Cortex of kidney (tissue), 1 donor: ENCODE measurements at places on chromosomes 12 and 14.

- DNase-seq: no peak
These were observed 323.8 kb downstream of the RAD51B start for GRCh38 chr14:68143341-68143841.

- DNase-seq: no peak
These were observed 424.8 kb downstream of the DIO2 start for GRCh38 chr14:79786522-79786921.

DNA sequence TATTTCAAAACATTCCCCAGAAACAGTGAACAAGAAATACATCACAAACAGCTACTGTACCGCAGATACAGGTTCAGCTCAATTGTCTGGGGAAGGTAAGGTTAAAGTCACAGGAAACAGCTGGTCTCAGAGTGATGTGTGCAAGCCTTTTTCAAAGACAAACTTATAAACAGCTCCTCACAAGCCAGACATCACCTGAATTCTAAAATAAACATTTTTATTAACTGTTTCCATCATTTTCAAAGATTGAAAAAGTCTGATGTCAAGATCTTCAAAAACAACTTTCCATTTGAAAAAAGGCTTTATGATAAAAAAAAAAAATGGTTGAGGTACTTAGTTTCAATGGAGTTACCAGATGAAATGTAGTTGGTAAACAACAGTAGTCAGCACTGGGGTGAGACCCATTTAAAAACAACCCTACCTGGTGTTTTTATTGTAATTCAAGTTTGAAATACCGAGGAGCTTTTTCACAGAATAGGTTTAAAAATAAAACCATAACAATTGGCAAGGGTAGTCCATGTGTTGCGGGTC, 4.0 kb downstream of the BTG1 start:
- DNase-seq: no peak

DNA sequence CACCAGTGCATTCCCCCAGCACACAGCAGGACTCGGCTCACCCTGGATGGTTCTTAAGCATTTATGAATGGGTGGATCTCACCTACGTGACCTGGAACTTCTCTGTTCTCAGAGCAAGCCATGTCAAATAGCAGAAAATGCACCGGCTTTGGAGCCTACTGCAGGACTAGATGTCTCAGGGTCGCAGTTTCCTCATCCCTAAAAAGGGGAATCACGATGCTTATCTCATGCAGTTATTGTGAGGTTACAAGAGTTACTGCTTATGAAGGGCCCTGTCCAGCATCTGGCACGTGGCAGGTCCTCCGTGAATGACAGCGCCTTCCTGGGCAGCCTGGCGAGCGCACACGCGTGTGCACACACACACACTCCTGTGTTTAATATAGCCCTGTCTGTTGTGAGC, 128.5 kb downstream of the ETV6 start:
- DNase-seq: no peak

GRCh38 chr12:21774358-21775132, at the start of gene KCNJ8:
Gene KCNJ8, minus strand, starts transcription at chr12:21774706. Its CDS starts 1,090 bp downstream, at chr12:21773616.
- no peak for DNase-seq

DNA sequence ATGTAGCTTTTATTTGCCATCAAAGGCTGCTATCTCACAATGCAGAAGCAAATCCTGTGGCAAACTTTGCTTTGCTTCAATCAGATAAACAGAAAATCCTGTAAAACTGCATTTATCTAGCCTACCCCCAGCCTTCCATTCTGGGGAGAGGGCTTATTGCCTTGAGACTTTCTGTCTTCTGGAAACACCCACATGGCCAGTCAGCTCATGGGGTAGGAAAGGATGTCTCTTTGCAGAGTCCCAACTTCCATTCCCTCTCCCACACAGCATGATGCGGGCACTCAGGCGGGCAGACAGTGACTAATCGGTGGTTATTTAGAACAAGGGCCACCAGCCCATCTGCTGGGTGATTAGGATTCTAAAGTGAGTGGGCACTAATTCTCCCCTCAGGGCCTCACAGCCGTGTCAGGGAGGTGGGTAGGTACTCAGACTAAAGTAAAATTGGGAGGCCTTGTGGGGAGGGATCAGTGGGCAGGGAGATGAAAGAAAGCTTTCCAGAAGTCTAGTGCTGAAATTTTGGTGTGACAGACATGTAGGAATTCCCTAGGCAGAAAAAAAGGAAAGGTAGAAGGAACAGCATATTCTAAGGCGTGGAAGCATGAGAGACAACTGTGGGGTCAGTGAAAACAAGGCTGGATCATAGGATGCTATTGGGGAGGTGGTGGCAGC, 720.5 kb downstream of the VRK1 start:
- no peak for DNase-seq

- DNase-seq: no peak
These were observed 243.7 kb downstream of the SLC16A7 start for GRCh38 chr12:59839514-59839913.

- no peak for DNase-seq
These were observed 119.2 kb upstream of the SCAF11 start for GRCh38 chr12:46109343-46110222.

DNA sequence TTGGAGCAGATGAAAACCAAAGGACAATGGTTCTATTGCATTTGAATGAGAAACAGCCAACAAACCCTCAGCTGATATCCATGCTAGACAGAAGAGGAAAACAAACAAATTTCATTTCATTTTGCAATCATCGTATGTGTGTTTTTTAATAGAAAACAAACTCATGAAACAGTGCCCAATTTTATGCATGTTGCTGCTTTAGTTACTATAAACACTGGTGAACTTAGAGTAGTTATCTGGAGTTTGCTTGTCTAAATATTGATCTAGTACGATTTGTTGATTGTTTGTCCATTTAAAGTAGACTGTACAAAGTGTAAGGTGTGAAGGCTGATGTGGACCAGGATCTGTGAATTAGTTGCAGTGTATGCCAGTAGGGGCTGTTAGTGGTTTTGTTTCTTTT, 166.6 kb downstream of the KITLG start:
- DNase-seq: no peak

DNA sequence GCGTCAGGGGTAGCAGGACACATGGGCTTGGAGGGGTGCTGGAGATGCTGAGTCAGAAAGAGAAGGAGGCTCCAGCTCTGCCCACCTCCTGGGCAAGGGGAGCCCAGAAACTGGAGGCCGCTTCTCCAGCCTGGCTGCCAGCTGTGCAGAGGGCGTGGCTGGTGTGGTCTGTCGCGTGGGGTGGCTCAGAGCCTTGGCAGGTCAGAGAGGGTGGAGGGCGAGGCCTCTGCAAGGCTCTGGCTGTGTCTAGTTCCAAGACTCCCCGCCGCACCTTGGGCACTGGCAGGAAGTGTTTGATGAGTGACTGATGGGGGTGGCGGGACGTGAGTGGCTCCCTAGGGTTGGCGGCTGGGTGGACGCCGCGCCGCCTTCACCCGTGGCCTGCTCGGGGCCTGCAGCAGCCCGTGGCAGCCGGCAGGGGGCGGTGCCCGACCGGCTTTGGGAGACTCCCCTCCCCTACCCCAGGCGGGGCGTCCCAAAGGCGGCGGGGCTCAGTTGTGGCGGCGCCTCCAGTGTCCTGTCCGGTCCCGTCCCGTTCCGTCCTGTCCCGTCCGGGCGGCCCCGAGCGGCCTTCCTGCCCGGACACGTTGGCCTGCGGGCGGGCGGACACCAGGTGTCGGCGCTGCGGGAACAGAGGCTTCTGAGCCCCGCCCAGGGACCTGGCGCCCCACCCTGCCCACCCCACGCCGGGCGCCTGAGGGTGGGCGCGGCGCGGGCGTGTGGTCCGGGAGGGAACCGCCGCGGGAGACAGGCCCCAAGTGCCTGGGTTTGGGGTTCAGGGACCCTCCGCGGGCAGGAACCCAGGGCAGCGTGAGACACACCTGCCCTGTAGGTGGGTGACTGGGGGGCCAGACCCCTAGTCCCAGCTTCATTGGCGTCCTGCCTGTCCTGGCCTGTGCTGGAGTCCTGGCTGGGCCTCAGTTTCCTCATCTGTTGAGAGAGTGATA, 39.7 kb downstream of the KRT80 start:
- no peak for DNase-seq

- no peak for DNase-seq
These were observed 370.2 kb downstream of the DPF3 start for GRCh38 chr14:72523424-72524294.

GRCh38 chr14:99359906-99360305, 87.9 kb upstream of the BCL11B start:
- no peak for DNase-seq

- no peak for DNase-seq
These were observed 581.1 kb downstream of the SLC16A7 start for GRCh38 chr12:60176891-60177290.

GRCh38 chr12:24360461-24360860, 411.0 kb upstream of the SOX5 start:
- no peak for DNase-seq

GRCh38 chr12:130770413-130771028, 54.4 kb upstream of the RIMBP2 start:
- DNase-seq: no peak

DNA sequence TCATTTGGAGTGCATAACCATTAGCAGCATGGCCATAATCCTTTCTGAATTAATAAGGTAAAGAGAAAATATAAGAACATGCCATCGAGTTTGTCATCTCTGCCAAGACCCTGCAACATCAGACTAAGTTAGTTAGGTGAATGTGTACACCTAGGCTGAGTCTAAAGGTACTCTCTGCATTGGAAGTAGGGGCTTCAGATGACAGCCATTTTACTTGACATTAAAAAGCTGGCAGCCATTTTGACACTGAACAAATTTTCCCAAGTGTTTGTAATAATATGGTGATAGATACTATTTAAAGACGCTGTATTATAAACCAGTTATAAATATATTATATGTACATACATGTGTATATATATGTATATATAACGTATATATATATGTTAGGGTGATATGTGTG, 79.0 kb downstream of the SUDS3 start:
- DNase-seq: no peak

GRCh38 chr12:9027161-9028059, 38.1 kb downstream of the KLRG1 start:
- no peak for DNase-seq

GRCh38 chr14:35747379-35747778, 61.7 kb downstream of the RALGAPA1 start:
- DNase-seq: no peak

DNA sequence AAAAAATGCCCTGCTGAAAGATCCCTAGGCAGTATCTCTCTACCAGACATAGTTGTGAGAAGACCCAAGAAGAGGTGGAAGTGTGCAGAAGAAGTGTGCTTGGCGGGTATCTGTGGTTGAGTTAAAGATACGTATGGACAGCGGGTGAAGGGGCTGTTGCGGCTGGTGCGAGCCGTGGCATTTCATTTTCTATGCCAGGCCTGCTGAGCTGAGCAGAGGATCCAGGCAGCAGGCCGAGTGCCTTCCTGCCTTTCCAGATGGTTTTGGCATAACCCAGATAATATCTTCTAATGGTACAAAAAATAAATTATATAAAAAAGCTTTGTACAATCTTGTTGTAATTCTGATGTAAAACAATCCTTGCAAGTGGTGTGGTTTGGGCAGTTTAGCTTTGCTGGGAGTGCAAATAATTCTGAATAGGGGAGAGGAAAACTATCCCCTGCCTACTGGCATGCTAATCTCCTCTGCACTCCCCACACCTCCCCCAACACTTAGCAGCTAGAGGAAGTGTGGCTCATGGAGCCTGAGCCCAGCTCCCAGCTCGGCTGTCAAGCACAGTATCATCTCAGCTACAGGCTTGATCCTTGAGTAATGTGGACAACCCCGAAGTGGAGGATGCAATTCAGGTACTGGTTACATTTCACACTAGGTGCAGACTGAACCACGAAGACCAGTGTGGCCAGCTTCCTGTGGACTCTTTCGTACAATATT, 168.9 kb downstream of the VRK1 start:
- DNase-seq: no peak

GRCh38 chr12:51371295-51371953, 19.8 kb downstream of the GALNT6 start:
- DNase-seq: no peak

DNA sequence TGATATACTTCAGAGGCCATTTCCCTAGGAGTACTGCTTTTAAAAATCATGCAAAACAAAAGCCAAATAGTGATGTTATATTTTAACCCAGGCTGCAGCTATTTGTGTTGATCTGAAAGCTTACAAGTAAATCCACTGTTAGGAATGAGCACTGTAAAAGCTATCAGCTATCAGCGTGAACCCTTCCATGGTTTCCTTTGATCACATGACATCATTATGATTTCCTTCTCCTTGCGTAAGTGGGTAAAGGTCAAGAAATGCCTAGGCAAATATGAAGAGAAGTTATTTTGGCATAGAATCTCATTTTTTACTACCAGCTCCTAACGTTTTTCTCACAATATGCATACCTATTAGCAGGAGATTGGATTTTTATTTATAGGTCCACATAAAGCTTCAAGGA, 48.6 kb upstream of the CATSPERB start:
- no peak for DNase-seq

DNA sequence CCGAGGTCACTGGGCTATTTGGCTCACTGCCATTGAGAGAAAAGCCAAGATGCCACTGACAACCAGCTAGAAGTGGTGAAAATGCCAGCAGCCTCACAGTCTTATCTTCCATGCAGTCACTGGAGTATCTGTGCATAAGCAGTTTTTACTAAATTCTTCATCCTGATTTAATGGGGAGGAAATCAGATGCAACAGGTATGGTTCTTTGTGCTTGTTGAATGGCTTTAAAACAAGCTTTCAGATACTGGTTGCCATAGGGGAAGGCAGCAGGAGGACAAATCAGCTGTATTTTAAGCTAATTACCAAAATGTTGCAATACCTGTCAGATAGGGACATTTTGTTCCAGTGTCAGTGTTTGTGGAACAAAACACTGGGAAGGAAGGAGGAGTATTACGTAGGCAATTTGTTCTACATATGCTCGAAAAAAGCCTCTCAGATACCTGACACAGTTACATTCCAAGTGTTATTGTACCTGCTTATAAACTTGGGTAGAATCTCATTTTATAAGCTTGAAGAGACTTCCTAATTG, 54.1 kb upstream of the ARHGAP5 start:
- DNase-seq: no peak

GRCh38 chr12:120399531-120399930, 30.6 kb upstream of the MSI1 start:
- DNase-seq: no peak
